NCI-H460 (cell line): ENCODE measurements at places on chromosomes 6 and 20.

DNA sequence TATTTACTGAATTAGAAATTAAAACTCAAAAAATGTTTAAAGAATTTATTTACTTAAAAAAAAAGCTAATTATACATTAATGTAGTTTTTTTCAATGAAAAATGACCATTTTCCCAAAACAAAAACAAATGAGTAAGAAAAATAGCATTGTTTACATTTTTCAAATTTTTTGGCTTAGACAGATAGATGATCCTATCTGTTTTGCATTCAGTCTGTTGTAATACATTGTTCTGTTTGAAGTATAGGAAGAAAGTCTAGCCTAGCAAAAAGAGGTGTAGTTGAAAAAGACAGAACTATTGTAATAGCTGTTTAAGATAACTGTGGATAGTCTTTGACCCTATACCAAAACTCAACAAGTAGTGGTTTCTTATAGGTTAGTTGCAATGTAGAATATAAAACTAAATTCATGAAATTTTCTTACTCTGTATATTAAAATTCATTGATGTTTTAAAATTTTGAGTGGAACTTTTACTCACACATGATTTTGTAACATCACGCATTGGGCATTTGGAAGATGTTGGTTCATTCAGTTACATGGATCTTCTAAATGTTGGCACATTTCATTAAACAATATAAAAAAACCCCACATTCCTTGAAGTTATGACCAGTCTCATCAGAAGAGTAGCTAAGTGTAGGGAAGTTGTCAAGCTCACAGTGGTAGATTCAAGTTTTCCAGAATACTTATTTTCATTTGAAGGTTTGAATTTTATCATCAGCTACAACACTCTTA, 62.0 kb downstream of the KCNS1 start:
- DNase-seq, result no peak

GRCh38 chr20:24777746-24778145, 171.3 kb upstream of the CST7 start:
- no peak for DNase-seq

DNA sequence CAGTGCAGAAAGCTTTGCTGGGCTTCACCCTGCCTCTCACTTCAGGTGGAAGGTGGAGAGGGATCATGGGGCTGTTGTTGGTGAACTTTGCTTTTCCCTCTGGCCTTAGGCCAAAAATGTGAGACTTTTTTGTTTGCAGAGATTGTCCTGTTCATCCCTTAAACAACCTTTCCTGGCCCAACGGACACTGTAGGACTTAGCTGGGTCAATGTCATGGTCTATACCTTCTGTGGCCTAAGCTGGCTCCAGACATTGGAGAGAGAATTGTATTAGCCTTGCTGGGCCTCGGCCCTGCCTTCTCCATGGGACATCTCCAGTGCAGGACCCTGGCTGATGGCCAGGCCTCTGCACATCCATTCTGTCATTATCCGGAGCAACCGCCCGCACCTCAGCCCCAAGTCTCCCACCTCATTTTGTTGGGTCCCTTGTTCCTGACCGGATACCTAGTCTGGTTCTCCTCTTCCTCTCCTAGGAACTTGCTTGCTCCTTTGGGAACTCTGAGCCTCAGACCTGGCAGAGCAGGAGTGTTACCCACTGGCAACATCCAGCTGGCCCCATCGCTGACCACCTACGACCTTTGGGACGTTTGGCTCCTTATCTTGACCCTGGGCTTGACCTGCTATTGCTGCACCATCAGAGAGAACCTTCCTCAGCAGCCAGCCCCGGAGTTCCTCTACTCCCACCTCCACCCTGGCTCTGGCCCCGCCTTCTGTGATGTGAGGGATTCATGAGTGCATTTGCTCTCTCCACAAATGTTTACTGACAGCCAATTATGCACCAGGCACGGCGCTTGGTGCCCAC, 128.2 kb downstream of the BANF2 start:
- DNase-seq, result no peak

GRCh38 chr6:137309078-137309762, 90.0 kb upstream of the IFNGR1 start:
- peak; percentile 49 for DNase-seq

DNA sequence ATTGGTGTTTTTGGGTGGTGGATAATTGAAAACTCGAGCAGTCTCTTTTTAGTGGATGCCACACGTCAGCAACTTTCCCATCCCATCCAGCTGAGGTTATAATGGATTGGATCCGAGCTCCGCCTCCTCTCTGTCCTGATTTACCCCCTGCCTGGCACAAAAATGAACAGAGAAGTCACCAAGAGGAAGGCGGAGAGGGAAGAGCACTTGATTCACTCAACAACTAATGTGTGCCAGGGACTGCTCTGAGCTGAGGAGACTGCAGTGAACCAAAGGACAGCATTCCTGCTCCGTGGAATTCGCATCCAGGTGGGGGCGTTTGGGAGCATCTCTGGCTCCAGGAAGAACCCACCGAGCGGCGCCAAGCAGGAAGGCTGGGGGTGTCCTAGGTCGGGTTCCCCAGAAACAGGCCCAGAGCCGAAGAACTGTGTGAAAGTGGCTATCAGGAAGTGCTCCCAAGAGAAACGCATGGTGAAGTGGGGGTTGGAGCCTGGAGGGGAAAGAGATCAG, 95.8 kb upstream of the NAA20 start:
- DNase-seq, result no peak

- DNase-seq, result no peak
Observed at GRCh38 chr6:162576016-162576415, 151.6 kb downstream of the PRKN start.

GRCh38 chr20:22951966-22952365, 83.1 kb upstream of the SSTR4 start:
- DNase-seq, result no peak

DNA sequence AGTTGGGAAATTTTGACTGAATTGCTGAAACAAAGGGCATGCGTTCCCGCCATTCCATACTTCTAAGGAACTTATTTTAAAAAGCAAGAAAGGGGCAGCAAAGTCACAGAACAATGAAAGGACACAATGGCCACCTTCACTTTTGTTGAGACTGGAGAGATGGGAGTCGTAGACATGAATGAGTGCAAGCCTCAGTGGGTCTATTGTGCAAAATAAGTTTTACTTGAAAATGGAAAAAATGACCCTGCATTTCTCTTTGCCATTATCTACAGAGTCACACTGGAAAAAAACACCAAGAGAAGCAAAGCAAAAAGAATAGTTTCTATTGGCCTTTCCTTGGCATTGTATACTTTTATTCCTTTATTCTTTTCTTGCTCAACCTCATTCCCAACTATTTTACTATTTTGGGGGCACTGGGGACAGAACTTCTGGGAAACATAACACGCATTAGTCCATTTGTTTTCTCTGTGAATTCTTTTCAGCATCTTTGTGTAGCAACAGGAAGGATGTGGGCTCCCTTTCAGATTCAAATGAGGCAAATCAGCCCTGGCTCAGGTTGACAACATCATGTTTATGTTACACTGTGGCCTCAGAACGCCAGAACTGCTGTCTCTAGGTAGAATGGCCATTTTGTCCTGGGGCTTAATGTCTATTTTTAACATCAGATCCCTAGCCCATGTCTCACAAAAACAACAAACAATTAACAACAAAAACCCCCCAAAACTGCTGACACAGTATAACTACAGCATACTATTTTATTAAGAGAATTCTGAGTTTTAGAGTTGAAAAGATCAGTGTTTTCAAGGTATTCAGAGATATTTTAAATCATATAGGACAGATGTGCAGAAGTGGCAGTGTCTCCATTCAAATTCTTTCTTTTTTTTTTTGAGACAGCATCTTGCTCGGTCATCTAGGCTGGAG, 122.2 kb downstream of the FYN start:
- no peak for DNase-seq

DNA sequence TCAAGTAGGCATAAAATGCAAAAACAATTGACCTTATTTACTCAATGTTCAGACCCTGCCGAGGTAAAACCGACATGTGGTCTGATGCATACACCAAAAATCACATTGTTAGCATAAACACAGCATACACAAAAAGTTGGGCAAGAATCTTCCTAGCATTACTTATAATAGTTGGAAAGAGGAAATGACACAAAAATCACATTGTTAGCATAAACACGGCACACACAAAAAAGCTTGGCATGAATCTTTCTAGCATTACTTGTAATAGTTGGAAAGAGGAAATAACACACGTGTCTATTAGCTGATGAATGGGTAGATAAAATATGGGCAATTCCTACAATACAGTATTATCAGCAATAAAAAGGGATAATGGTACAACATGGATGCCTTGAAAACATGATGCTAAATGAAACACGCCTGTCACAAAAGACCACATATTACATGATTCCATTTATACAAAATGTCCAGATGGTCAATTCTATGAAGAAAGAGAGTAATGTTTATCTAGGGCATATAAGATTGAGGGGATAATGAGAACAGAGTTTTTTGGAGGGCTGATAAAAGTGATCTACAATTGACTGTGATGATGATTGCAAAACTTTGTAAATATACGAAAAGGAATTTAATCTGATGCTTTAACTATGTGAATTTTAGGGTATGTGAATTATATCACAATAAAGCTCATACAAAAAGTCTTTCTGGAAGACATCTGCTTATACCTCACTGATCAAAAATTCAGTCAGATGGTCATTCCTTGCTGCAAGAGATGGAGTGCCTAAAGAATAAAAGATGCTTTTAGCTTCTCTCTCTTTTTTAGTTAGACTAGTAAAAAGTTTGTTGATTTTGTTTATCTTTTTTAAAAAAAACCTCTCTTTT, 1019.5 kb upstream of the CITED2 start:
- no peak for DNase-seq

DNA sequence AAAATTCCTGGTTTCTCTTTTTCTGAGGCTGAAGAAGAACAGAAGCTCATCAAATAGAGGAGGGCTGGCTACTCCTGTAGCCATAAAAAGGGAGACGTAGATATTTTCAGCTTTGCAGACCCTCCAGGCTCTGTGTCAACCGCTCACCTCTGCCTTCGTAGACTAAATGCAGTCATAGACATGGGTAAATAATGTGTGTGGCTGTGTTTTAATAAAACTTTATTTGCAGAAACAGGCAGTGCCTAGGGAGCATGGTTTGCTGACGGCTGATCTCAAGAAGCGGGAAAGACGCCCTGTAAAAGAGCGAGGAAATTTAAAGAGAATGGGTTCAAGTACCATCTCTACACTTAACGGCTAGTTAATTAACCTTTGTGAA, 171.8 kb downstream of the BCAS1 start:
- DNase-seq, result no peak

DNA sequence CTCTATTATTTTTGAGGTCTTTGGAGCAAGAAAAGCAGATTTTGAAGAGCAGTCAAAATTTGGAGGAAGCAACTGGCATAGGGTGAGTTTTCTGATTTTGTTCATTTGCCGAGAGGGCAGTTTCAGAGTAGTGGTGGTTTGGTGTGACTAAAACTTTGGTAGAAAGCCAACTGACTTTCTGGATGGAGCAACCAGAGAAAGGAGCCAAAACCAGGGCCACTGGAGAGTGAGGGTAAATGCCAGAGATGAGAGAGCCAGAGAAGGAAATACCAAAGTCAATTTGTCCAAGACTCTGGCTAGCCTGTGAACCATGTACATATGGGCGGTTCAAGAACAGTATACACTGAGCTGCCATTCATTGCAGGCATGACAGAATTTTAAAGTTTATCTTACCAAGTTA, 40.5 kb upstream of the ZBTB24 start:
- DNase-seq, result no peak

- DNase-seq, result no peak
Observed at GRCh38 chr6:154359161-154359574, 2.6 kb upstream of the IPCEF1 start.

DNA sequence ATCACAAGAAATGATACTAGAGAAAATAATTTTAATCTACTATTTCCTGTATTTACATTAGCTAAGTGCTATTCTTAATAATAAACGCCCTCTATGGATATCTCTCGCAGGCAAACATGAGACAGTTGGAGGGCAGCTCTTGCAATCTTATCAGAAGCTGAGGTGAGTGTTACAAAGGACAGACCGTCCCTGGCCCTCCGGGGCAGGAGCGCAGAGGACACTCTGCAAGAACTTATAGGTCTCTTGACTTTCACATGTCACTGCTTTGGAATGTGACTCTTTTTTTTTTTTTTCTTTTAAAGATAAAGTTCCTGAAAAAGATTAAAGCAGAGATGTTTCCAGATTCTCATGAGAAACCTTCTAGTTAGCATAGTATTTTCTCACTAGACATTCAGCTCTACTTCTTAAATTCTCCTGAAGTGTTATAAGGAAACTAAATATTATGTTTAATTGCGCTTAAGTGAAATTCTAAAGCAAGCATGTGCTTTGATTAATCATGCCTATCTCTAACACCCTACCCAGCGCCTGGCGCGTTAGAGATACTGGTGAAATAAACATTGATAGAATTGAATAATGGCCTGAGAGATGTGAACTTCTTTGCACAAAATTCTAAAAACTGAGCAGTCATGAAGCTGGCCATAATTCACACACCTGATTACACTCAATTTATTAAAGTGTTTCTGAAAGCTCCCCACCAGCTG, 57.4 kb downstream of the SYTL3 start:
- peak; percentile 6 for DNase-seq

- no peak for DNase-seq
Observed at GRCh38 chr6:65126667-65127066, 580.4 kb downstream of the EYS start.

GRCh38 chr6:53290537-53291510, 57.9 kb downstream of the ELOVL5 start:
- no peak for DNase-seq

GRCh38 chr20:14312001-14312400, 25.4 kb downstream of the FLRT3 start:
- DNase-seq, result no peak

- DNase-seq, result no peak
Observed at GRCh38 chr20:46872328-46873211, 22.1 kb upstream of the EYA2 start.

GRCh38 chr6:4743926-4744325, 32.3 kb upstream of the CDYL start:
- DNase-seq, result no peak

- DNase-seq, result peak; percentile 30
Observed at GRCh38 chr6:106546691-106547414, 82.4 kb downstream of the RTN4IP1 start.

- DNase-seq, result no peak
Observed at GRCh38 chr6:113876695-113877094, 19.6 kb downstream of the MARCKS start.

DNA sequence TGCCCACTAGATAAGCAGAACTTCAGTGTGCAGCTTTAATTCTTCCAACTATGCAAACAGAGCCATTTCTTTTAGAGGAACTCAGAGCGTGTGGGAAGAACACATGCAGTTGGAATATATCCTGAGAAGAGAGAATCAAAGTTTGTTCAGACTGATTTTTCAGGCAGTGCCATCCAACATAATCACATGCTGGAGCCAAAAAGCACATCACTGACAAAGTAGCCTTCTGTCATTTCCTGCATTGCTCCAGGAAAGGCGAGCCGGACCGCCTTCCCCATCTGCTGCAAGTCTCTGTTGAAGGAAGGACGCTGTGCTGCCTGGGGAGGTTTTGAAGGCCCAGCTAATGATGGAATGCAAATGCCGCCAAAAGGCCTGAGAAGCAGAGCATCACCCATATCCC, 98.4 kb downstream of the DOK5 start:
- no peak for DNase-seq

DNA sequence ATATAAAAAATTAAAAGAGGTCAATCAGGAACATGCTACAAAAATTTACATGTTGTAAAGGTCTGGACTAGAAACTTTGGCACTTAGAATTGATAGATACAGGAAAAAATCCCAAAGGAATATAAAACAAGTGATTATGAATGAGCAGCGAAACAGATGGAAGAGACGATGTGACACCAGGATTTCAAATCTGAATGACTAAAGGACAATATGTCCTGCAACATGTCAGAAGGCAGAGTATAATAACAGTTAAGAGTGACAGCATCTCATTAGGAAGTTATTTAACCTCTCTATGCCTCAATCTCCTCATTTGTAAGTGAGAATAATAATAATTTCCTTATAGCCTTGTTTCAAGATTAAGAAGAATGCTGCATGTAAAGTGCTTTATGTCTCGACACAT, 50.3 kb downstream of the FRK start:
- DNase-seq, result no peak
